SK-MEL-5 (cell line): ENCODE measurements at places on chromosomes 2 and 18.
A peak's percentile ranks its signal among the peaks of the same experiment; 100 is the strongest.

GRCh38 chr2:102317715-102318114 is 6.4 kb downstream of the IL1RL1 start:
- no peak for DNase-seq

DNA sequence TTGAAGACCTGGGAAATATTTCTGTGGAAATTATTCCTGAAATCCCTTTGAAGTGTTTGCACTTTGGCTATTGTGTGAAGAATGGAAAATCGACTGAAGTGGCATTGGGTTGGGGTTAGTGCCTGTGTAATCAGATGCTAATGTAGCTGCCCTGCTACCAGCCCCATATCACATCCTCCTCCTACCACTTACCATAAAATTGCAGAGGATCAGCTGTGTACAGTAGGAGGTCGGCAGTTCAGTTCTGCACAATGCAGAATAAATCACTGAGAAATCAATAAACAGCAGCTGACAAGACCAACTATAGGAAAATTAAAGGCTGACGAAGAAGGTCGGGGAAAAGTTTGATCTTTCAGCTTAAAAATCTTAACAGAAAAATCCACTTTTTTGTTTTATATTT is 440.9 kb downstream of the PTPRM start:
- DNase-seq: no peak

DNA sequence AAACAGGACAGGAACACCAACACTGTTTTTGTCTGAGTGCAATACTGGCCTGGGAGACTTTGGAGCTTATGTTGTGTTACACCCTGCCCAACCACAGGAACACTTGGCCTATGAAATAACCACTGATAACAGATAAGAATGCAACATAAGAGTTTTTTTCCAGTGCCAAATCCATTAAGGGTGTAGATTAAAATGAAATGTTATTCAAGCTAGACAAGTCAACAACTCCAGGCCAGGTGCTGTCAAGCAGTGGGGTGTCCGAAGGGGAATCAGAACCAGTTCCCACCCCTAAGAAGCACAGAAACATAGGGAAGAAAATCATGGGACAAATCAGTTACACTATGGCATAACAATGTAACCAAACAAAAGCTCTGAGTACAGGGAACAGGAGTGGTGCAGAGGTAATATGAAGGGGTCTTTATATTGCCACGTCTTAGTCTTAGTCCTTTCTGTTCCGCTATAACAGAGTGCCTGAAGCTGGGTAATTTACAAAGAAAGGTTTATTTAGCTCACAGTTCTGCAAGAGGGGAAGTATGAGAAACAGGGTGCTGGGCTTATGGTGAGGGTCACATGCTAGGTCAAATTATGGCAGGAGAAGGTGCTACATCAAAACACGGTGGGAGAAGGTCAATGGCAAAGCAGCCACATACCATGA is 3.8 kb downstream of the AFG3L2 start:
- peak; percentile 61 for DNase-seq

GRCh38 chr2:100042562-100042961 is 99.8 kb downstream of the AFF3 start:
- DNase-seq: no peak

DNA sequence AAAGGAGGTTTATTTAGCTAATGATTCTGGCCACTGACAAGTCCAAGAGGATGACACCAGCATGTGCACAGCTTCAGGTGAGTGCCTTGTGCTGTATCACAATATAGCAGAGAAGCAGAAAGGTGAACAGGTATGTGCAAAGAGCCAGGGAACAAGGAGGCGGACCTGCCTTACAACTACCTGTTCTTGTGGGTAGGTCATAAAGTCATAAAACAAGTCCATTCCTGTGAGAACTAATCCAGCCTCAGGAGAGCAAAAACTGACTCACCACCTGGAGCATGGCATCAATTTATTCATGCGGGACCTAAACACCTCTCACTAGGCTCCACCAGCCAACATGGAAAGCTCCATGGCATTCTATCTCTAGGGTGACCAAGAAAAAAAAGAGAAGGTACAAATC is 234.2 kb downstream of the ASXL3 start:
- DNase-seq: no peak

GRCh38 chr18:46061387-46061786 is 10.7 kb downstream of the PSTPIP2 start:
- no peak for DNase-seq

DNA sequence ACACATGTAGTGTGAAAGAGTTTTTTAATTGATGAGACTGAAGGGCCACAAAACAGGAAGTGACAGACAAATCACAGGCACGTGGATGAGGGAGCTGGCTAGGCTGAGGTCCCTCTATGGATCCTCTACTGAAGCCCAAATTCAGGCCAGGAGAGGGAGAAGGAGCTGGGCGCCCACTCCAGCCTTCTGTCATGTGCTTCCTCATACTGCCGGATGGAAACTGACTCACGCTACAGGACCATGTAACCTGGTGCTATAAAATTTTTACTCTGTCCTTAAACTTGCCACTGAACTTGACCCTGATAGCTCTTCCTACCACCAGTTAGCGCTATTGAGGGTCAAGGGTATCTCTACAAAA is 31.3 kb downstream of the PSTPIP2 start:
- DNase-seq: no peak

DNA sequence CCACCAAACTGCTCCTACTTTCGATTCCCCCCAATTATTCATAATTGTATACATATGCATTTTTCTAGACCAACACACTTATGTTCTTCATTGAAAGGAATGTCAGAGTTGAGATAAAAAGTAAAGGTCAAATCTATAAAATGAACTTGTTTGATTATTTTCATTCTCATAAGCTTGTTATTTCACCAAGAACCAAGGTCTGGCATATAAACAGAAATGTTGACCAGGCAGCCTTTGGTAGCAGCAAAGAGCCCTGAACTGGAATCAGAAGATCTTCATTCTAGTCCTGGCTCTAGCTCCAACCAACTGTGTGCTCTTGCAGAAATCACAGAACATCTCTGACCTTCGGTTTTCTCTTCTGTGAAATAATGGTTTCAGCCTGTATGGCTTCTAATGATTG is 42.9 kb downstream of the RBKS start:
- DNase-seq: no peak

- no peak for DNase-seq
Measured at GRCh38 chr2:26763019-26763418, 1.1 kb upstream of the SLC35F6 start.

- no peak for DNase-seq
Measured at GRCh38 chr2:144631636-144632035, 111.7 kb upstream of the ZEB2 start.

GRCh38 chr18:62249478-62250097 is 62.5 kb downstream of the RELCH start:
- DNase-seq: peak; percentile 73

DNA sequence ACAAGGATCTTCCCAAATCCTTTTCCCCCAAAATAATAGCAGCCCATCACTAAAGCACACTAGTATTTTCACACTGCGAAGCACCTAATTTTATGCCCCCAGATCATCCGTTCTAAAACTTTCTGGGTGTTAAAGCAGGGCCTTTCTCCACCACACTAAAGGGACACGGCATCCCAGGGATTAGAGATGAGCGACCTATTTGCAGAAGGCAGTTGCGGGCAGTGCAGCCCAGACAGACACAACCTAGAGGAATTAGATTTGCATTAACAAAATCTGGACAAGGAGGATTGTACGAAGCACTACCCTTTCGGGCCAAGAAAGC is 402 bp downstream of the OSGEPL1 start:
- no peak for DNase-seq

DNA sequence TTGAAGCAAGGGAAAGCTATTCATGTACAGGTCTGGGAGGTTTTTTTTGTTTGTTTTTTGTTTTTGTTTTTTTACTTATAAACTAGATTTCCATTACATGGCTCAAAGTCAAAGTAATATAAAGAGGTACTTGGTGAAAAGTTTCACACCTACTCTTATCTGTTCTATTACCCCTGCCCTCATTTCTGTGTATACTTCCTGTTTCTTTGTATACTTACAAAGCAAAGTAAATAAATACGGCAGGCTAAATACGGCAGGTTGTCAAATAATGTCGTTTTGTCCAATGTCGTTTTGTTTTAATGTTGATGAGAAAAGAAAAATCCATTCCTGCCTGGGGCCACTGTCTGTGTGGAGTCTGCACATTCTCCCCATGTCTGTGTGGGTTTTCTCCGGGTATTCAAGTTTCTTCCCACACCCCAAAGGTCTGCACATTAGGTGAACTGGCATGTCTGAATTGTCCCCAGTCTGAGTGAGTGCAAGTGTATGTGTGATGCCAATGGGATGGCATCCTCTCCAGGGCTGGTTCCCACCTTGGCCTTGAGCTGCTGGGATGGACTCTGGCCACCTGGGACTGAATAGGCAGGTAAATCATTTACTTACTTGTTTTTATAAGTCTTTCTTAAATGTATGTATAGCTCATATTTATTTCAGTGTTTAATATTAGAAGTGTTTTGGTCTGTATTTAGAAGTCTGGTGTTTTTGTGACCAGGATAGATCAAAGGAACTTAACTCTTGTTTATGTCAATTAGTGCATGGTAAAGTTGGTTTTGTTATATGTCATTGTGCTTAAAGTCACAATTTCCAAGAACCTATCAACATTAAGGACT is 13.4 kb downstream of the STAMBP start:
- no peak for DNase-seq

DNA sequence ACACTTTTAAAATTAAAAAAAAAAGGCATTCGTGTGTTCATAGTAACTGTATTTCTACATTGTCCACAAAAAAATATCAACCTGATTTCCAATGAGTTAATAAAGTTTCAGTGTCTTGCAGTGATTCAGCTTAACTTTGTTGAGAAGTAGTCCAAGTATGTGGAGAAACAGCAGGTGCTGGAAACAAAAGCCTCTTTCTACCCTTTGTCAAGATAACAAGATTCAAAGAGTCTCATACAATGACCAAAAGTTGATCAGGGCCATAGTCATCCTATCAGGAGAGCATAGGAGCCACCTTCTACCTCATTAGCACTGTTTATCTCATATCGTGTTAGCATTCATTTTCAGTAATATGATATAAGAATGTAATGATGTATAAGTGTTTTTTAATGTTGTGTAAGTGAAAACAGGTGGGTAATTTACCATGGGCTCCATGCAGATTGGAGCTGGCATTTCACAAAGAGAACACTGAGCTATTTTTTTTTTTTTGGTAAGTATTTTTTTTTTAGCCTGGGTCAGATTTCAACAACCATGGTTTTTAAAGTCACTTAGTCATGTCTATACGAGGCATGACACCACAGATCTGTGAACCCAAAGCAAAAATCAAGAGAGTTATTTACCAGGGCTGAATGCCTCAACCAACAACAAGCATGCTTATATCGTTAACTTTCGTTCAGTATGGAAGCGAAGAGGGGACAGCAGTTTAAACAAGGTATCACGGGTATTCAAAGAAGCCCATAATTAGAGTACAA is 165.0 kb upstream of the ZNF521 start:
- no peak for DNase-seq

GRCh38 chr18:22110461-22110924 is 58.9 kb upstream of the GATA6 start:
- no peak for DNase-seq

GRCh38 chr2:10556271-10557140 is 108.4 kb upstream of the ODC1 start:
- no peak for DNase-seq

DNA sequence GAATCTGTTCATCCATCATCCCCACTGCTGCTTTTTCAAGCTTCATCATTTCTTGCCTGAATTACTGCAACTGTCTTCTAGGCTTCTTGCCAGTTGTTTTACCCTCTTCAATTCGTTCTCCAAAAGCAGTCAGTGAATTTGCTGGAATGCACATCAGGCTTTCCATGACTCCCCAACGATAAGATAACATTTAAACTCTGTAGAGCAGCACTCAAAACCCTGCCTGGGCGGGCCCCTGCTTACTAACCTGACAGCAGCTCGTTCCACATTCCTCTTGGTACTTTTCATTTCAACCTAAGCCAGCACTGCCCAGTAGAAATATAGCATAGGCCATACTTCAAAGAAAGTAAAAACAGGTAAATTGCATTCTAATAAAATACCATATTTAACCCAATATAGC is 342.9 kb downstream of the SUCLG1 start:
- DNase-seq: no peak

GRCh38 chr2:238878051-238878735 is 30.3 kb downstream of the TWIST2 start:
- DNase-seq: no peak

- DNase-seq: peak; percentile 74
Measured at GRCh38 chr2:198309673-198310280, 505.4 kb downstream of the PLCL1 start.

DNA sequence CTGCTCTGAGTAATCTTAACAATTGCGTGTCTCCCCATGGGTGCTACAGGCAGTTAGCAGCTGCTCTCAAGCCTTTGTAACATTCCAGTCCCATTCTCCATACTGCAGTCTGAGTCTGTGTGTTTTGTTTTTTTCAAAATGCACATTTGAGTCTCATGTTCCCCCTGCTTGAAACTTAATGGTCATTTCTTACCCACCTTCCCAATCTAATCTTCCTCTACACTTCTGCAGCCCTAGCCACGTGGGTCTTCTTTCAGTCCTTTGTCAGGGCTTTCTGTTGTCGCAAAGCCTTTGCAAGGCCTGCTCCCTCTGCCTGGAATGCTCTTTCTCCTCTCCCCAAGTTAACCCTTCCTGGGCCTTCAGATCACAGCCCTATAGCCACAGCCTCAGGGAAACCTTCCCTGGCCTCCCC is 24.5 kb downstream of the ELAC1 start:
- no peak for DNase-seq

GRCh38 chr2:20292984-20293383 is 57.7 kb downstream of the PUM2 start:
- no peak for DNase-seq

- DNase-seq: no peak
Measured at GRCh38 chr2:237388036-237388435, 25.9 kb downstream of the COL6A3 start.

- DNase-seq: no peak
Measured at GRCh38 chr2:235078182-235078581, 126.4 kb downstream of the SH3BP4 start.

DNA sequence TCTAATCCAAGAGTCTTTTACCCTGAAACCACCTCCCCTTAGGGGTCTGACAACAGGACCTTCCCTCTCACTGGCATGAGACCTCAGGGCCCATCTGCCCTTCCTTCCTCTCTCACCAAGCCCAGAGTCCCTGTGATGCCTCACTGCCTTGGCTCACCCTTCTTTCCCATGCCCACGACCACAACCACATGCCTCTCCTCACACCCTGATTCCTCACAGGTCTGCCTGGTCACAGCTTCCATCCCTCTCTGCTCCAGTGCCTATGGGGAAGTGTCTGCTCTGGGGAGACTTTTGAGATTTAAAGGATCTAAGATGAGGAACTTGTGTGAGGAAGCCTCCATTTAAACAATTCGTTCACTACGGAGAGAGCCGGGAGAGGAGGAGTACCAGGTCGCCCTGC is 98.9 kb upstream of the SH3BP4 start:
- DNase-seq: no peak

DNA sequence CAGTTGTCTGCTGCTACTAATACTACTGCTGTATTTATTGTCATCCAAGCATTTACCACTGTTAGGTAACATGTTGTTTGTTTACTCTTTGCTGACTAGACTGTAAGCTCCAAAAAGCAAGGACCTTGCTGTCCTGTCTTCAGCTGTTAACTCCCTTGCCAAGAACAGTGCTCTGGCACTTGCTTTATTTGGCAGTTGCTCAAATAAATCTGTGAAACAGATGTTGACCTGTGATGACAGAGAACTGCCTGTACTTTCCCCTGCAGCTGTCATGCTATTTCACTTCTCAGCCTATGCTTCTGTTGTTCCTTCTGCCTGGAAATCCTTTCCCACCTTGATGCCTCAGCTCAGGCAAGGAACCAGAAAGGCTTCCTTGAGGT is 181.2 kb downstream of the ATAD2B start:
- no peak for DNase-seq

- no peak for DNase-seq
Measured at GRCh38 chr2:39852831-39853230, 73.8 kb upstream of the THUMPD2 start.

- DNase-seq: no peak
Measured at GRCh38 chr2:25265802-25266201, 75.9 kb downstream of the DNMT3A start.
